Kidney glomerular epithelial cell (primary cell): ENCODE measurements at places on chromosomes 7 and 10.

- DNase-seq = no peak
Measured at GRCh38 chr10:47323636-47324296, 1.5 kb downstream of the GDF2 start.

DNA sequence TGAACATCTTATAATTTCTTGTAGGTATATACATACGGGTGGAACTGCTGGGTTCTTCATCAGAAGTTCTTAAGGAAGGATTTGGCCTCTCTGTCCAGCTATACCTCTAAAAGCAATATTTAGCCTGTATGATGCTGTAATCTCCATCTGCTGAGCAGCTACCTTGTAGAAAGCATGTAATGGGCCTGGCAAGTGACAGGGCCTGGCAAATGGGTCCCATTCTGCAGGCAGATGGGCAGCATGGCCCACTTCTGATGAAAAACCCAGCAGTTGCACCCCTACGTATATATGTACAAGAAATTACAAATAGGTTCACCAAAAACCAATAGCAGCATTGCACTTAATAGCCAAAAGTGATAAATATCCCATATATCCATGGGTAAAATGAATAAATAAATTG, 9.0 kb downstream of the PLPP4 start:
- no peak for DNase-seq

GRCh38 chr10:1576467-1577372, 160.6 kb downstream of the ADARB2 start:
- DNase-seq = no peak

DNA sequence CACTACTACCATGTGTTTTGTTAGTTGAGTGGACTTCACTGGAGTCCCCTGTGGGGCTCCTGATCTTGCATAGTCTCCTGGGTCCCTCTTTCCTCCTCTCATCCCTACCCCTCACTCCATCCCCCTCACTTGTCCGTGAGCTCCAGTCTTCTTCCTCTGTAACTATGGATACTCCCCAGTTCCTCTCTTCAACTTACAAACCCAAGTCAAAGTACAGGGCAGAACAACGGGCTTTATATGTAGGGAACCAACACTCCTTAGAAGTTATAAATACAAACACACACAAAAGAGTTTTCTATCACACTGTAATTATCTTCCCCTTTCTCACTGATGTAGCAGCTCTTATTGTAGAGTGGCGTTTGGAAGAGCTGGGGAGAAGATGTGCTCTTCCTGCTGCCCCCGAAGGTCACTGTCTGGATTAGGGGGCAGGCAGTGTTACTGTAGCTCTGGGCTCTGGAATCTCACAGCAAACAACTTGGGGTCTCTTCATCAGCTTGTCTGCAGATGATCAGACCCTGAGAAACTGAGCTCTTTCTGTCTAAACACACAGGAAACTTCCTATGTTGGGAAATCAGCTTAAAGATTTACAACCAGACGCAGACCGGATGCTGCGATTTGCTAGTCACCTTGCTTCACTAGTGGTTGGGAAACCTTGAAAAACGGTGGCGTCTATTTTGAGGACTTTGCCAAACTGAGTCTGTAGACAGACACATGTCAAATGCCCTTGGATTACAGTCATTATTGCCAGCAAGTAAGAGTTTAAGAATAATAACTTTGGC, 13.6 kb downstream of the SNX10 start:
- DNase-seq = no peak

DNA sequence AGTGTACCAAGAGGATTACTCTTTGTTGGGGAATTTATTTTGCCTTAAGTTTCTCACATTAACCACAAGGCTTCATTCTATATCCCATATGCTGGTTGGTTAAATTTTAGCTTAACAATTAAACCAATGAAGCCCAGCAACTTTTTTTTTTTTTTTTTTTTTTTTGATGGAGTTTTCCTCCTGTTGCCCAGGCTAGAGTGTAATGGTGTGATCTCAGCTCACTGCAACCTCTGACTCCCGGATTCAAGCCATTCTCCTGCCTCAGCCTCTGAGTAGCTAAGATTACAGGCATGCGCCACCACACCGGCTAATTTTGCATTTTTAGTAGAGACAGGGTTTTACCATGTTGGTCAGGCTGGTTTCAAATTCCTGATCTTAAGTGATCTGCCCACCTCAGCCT, 75.0 kb upstream of the MKX start:
- DNase-seq = no peak

DNA sequence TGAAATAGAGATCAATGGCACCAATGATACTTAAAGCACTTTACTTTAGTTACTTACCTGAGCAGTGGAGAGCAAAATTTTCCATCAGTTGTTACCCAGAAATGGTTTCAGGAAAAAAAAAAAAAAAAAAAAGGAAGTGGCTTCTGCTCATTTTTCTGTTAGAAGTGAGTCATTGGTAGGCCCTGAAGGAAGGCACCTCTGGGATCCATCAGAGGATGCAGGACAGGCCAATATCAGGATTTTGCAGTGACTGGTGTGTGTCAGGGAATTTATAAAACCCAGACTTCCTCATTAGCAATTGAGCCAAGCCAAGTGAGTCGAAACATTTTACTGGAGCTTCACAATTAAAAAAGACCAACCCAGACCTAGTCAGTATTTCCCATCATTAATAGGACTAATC, 2.3 kb upstream of the SMIM30 start:
- DNase-seq = no peak
